NCI-H774 (cell line): ENCODE measurements at places on chromosomes 12 and 14.
A peak's percentile ranks its signal among the peaks of the same experiment; 100 is the strongest.

DNA sequence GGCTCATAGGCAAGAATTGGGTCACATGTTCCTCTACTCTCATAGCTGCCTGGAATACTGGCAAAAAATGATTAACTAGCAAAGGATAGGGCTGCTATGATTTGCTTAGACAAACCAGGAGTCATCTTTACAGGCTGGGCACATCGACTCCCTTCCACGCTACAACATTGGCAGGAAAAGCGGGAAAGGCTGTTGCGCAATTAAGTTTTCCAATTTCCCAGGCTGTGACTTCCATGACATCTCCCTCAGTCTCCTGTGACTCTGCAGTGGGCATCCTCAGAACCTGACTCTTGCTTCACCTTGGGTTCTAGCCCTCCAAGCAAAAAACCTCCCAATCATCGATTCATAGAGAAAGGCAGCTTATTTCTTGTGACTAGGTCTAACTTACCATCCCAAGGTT, 184.5 kb upstream of the E2F7 start:
- DNase-seq: no peak

GRCh38 chr12:105729926-105730325, 399.4 kb downstream of the C12orf75 start:
- no peak for DNase-seq

- DNase-seq: no peak
Observed at GRCh38 chr14:90829677-90830076, 13.4 kb upstream of the TTC7B start.

GRCh38 chr12:98698603-98699463, 53.7 kb downstream of the APAF1 start:
- no peak for DNase-seq

GRCh38 chr12:89709995-89710872, 1.6 kb upstream of the ATP2B1 start:
- DNase-seq: peak; percentile 77

GRCh38 chr12:68785358-68785757, 22.6 kb upstream of the MDM2 start:
- DNase-seq: no peak

DNA sequence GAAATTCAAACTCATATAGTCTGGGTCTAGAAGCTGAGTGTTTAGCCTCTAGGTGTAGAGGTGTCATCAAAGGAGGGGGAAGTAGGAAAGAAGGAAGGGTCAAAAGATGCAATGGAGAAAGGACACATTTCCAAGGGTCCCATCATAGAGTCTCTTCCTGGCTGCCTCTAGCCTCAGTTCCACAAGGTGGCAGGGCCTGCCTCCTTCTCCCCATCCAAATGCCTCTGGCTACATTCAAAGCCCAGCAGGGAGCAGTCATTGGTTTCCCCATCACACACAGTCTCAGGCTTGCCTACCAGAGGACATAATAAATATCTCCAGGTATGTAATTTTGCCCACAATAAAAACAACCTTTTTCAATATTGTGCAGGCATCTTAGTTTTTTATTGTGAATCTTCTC, 2.1 kb upstream of the CCT2 start:
- no peak for DNase-seq

DNA sequence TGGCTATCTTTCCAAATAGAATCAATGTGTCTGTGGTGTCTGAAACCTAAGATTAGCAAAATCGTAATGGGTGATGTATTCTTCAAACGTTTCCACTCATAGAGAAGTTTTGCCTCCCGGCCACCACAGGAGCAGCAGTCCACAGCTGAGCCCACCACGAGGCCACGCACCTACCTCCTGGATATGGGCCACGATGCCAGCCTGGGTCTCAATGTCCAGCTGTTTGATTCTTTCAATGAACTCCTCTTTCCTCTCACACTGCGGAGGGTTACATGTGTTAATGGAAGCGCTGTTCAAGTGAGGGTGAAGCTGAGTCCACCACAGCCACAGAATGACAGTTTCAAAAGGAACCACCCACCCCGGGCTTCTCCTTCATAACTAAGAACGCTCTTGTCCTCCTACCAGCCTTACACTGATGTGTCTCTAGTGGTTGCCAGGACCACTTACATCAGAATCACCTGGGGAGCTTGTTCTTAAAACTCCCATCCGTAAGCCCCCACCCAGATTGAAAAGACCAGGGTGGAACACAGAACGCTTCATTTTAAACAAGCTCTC, 75.3 kb downstream of the CCDC88C start:
- DNase-seq: no peak

DNA sequence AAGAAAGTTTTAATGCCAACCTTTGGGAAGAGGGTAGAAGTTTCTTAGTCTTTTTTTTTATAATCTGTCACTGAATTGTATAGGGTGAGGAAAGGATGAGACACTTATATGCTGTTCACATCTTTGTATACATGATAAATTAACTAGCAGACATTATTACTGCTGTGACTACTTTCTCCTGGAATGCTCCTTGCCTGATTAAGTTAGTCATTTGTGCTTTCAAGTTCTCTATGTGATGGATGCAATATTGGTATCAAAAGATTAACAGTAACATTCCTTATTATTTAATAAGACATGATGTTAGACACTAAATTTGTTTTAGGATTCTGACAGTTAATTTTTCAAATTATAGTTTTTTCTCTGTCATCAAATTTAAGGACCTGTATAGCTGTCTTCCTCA, 223.4 kb upstream of the GARIN2 start:
- no peak for DNase-seq

GRCh38 chr14:103143506-103143905, 20.2 kb downstream of the TNFAIP2 start:
- DNase-seq: no peak

DNA sequence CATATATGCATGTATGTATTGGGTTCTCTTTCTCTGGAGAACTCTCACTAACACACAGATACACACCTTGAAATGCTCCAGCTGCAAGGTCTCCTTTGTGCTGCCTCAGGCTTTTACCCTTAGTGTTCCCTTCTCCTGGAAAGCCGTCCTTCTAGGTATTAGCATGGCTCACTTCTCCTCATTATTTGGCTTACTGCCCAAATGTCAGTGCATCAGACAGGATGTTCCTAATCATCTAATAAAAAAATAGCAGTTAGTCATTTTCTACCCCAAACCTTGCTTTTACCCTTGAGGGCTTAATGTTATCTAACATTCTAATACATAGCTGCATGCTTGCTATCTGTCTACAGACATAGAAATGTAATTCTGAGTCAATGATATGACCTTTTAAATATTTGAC, 109.0 kb upstream of the SLC16A7 start:
- DNase-seq: no peak
